ENCODE measurements at places on chromosomes 16 and 17.

- DNase-seq, result no peak
Observed at GRCh38 chr17:44314869-44315661, 6.7 kb downstream of the RUNDC3A start.

DNA sequence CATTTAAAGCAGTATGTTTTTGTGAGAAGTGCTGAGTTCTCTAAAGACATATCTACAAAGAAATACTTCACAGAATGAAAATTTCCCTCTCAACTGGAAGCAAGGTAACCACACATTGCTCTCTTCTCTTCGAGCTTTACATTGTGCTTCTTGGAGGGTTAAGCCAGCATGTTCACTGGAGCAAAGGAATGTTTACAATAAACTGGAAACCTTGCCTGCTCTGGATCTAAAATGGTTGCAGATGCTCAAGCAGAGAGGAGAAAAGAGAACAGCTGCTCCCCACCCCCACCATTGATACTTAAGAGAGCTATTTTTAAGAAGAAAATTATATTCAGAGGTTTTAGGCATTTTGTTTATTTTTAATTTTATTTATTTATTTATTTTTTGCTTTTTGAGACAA lies 213.1 kb downstream of the CEP112 start:
- DNase-seq, result no peak

DNA sequence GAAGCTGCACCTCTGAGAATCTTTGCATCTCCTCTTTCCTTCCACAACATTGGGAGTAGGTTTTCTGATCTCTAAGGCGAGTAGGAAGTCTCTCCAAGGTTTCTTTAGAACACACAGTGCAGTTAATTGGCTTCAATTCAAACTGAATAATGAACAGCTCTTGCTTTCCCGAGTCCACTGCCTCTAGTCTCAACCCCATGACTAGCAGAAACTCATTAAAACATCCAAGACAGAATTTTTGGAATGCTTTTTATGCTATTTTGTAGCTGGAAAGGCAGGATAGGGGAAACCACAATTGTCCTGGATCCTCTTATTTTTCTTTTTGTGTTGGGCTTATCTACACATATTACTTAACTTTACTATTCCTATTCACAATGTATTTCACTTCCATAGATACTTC lies 206.6 kb downstream of the CDH8 start:
- no peak for DNase-seq

GRCh38 chr16:10565167-10565566 lies 15.2 kb downstream of the EMP2 start:
- no peak for DNase-seq

GRCh38 chr17:15238057-15238456 lies 27.1 kb downstream of the PMP22 start:
- no peak for DNase-seq

- DNase-seq, result peak; percentile 72
Observed at GRCh38 chr17:81601525-81602120, 35.3 kb downstream of the NPLOC4 start.

DNA sequence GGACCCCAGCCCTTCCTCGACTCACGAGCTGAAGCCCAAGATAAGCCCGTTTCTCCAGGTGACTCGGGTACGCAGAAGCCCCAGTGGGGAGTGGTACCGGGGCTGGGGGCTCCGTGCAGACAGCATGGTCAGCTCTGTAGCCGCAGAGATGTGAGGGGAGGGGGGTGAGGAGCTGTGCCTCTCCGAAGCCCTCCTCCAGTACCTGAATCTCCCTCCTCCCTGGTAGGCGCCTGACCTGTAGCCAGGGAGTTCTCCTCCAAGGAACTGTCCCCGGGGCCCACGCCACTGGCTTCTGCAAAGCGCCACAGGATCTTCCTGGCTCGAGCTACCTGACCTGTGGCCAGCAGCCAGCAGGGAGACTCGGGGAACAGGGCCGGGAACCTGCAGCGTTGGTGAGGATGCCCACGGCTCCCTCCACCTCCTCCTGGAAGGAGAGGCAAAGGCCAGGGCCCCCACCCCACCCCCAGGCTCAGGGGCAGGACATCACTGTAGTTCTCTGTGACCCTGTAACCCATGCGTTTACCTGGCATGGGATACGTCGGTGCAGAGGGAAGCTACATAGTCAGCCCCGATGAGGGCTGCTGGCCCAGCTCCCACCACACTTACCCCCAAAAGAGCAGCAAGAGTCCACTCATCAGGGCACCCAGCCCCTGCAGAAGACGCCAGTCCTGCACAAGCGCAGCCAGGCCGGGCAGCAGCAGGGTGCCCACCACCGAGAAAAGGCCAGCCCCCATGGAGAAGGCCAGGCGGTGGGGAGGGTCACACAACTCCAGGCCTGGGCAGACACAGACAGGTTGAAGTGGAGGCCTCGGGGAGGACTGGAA lies 1.7 kb downstream of the SLC22A31 start:
- DNase-seq, result no peak

DNA sequence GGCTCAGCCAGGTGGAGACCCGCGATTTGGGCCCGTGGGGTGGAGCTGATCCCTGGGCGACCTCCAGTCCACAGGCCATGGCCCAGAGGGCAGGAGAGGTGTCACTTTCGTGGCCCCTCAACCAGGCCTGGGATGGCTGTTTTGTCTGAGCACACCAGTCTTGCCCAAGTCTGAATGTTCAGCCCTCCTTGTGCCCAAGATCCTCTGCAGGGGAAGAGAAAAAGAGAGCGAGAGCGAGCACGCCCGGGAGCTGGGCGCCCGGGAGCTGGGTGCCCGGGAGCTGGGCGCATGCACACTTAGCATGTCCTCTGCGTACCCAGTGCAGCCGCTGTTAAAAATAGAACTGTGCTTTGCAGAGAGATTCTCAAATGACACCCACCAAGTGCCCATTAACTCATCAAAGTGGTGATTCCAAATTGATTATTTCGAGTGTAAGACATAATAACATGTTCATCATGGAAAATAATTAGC lies 403.3 kb upstream of the TNRC6C start:
- no peak for DNase-seq

DNA sequence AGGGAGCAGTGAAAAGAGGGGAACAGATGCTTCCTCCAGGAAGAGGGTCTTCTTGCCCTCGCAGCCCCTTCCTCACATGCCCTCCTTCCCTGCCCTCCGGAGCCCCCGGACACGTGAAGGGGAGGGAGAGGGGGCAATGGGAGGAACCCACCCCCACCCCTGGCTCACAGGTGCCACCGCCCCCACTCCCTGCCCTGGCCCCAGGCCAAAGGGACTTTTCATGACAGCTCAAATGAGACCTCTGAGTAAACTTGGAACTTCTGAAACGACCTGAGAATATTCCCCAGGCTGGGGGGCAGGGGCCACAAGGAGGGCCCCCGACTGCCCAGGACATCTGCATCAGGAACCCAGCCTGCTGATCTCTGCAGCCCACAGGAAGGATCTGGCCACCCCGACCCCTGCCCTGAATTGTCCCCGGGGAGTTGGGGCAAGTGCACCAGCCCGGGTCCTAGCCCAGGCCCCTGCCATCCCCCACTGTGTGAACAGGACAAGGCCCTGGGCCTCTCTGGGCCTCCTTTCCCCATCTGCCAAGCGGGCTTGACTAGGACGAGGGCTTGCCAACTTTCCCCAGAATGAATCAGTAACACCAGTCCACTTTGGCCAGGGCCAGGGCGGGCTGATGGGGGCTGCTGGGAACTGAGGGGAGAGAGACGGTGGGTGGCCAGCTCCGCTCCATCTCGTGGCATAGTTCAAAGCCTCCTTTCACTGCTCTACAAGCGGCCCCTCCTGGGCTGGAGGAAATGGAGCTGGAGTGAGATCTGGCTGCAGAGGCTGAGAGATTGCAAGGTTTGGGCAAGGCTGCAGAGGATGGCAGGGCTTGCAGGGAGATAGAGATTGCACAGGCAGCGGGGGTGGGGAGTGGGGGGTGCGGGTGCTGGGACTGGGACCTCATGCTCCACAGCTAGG lies 3.8 kb downstream of the IL21R start:
- DNase-seq, result no peak

GRCh38 chr17:8829036-8829941 lies 30.1 kb upstream of the MFSD6L start:
- DNase-seq, result no peak

DNA sequence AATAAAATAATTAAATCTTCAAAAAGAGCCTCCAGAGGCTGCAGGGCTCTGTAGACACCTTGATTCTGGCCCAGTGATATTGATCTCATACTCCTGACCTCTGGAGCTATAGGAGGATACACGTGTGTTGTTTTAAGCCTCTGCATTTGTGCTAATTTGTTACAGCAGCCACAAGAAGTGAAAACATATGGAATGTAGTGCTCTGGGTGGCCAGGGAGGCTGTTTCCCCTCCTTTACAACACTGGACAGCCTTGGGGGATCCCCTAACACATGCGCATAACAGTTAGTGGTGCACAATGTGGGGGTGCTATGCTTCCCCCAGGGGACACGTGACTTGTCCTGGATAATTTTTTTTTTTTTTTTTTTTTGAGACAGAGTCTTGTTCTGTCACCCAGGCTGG lies 4.7 kb upstream of the ZNF500 start:
- peak; percentile 76 for DNase-seq

DNA sequence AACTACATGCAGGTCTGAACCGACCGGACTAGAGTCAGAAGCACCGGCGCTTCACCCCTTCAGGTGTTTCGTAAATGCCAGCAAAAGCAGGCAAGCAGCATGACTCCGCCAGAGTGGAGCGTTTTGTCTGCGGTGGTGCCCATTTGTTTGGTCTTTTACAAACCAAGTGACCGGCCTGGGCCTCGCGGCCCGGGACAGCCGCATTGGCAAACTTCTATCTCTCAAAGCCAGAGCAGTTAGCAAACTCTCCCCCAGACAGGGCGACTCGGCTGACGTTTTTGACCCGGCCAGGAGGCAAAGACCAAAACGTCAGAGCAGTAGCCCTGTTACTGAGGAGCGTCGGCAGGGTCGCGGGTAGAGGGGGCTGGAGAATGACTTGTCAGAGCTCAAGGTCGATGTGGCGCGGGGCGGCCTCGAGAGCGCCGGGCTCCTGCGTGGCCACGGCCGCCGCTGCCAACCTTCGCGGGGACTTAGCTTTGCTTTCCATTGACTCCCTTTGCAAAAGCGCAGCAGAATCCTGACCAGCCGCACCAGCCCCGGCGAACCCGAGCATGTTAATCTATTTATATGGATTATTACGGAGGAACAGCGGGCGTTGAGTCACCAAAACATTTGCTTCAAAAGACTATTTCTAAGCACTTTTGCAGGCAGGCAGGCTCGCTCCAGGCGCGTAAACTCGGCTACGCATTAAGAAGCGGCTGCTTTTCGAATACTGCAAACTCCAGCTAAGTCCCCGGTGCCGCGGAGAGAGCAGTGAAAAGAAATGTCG lies 763 bp upstream of the SOX9 start:
- DNase-seq, result peak; percentile 42

DNA sequence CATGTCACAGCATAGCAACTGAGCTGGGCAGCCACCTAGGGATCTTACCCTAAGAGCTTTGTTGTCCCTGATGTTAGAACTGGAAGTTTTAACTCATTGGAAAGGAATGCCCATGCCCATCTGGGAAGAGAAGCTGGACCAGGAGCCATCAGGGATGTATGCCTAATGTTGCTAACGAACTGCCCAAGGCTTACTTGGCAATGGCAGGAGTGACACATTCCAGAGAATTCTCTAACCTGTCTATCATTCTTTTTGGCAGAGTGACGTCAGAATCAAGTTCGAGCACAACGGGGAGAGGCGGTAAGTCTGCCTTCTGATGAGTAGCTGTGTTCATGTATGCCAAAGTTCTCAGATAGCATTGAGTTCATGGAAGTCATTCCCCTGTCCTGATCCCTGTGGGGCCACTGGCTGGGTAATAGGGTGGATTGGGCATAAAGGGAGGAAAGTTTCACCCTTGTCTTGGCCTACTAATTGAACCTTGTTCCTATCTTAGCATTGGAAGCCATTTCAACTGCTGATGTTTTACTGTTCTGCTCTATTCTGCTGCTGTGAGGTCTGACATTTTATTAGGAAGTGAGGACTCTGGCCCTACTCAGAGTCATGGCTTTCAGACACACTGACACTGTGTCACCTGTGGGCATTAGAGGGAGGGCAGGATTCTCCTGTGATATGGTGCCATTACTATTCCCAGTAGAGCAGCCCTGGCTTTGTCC lies 23.7 kb downstream of the MAP3K3 start:
- DNase-seq, result no peak

GRCh38 chr16:73050201-73051099 lies 2.5 kb upstream of the ZFHX3 start:
- DNase-seq, result no peak

DNA sequence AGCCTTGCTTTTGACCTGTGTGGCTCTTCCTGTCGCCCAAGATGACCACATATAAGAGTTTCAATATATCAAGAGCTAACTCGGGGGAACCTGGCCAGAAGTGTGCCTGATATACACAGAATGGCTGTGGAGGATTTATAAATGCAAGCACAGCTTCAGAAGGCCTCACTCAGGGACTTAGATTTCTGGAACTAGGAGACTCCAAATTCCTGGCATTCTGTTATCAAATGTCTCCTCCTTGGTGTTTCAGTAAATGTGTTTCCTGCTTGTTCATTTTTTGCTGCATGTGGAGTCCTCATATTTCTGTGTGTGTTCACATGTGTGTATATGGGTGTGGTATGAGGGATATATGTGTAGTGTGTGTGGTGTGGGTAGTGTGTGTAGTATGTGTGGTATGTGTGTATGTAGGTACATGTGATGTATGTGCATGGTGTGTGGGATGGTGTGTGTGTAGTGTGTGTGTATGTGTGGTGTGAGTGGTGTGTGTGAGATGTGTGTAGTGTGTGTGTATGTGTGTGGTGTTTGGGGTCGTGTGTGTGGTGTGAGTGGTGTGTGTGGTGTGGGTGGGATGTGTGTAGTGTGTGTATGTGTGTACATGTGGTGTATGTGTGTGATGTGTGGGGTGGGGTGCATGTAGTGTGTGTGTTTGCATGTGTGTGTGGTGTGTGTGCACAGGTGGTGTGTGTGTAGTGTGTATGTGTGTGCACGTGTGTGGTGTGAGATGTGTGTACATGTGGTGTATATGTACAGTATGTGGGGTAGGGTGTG lies 981 bp upstream of the CD300H start:
- no peak for DNase-seq

GRCh38 chr17:72967277-72967970 lies 125.1 kb downstream of the SLC39A11 start:
- no peak for DNase-seq

GRCh38 chr17:77478281-77478680 lies 337.5 kb downstream of the SEC14L1 start:
- DNase-seq, result no peak

DNA sequence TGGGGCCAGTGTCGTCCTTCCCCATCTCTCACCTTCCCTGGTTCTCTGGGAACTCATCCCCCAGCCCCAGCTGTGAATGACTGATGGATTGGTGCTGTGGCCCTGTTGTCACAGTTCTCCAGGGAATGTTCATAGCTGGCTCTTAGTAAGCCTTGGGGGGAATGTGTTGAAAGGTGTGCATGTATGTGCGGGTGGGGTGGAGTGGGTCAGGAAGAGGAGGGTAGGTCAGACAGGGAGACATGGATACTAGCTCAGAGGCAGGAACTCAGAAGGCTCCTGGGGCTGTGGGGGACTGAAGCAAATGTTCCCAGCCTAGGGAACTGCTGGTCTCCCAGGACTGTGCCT lies 4.3 kb downstream of the DLX4 start:
- DNase-seq, result no peak

- DNase-seq, result no peak
Observed at GRCh38 chr16:1018447-1019198, 37.1 kb downstream of the SOX8 start.

DNA sequence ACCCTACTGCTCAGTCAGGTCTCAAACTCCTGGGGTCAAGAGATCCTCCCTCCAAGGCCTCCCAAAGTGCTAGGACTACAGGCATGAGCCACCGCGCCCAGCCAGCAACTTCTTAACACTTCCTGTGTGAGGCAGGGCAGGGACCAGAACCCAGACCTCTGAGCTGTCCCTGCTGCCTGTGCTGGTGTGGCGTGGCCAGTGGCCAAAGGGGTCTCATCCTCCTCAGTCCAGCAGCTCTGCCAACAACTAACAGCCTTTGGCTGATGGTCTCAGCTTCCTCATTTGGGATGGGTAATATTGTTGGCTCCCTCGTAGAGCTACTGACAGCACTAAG lies 1.4 kb upstream of the LLGL1 start:
- no peak for DNase-seq
